Osteoblast (primary cell): ENCODE measurements at places on chromosomes 16 and 17. TPM values are rescaled to one million over a fixed set of nuclear protein-coding genes. Genes with fewer than 3 reads are reported as not detected.

Gene TLCD1
- 3.2 and 4.0 TPM in 2 replicates for total RNA-seq

Gene CCL7
- total RNA-seq: 0.29 and 0.36 TPM in 2 replicates

Gene ABCC12
- total RNA-seq: not detected in 2 replicates

Gene SBK1
- not detected in 2 replicates for total RNA-seq

Gene ENO3
- total RNA-seq: 2.9 TPM in 2 replicates

Gene SMIM5
- under 0.01 TPM in 1 of 2 replicates, not detected in the other for total RNA-seq

Gene KRTAP16-1
- total RNA-seq: not detected in 2 replicates

Gene TELO2
- 12.4 and 18.1 TPM in 2 replicates for total RNA-seq

Gene RRN3
- total RNA-seq: 23.0 and 29.3 TPM in 2 replicates

Gene NPIPB13
- 5.9 and 7.2 TPM in 2 replicates for total RNA-seq

Gene SSTR5
- not detected in 2 replicates for total RNA-seq

Gene DNAI2
- total RNA-seq: not detected in 2 replicates

Gene NUPR1
- total RNA-seq: 27.9 and 31.5 TPM in 2 replicates

Gene RAP1GAP2
- total RNA-seq: 2.7 and 2.9 TPM in 2 replicates

Gene GRAPL
- not detected in 2 replicates for total RNA-seq

Gene MT1F
- total RNA-seq: 2.1 and 3.3 TPM in 2 replicates

Gene MYL4
- 0.72 TPM in 1 of 2 replicates, not detected in the other for total RNA-seq

Gene CCL17
- total RNA-seq: not detected in 2 replicates

Gene KRTAP1-5
- 25.0 and 31.8 TPM in 2 replicates for total RNA-seq

Gene SOCS1
- 1.1 and 1.8 TPM in 2 replicates for total RNA-seq

Gene COASY
- total RNA-seq: 13.0 and 13.4 TPM in 2 replicates

Gene CHAD
- not detected in 2 replicates for total RNA-seq

Gene CSH2
- not detected in 2 replicates for total RNA-seq
